ENCODE measurements at places on chromosomes 7 and 10. TPM values are rescaled to one million over a fixed set of nuclear protein-coding genes. Genes with fewer than 3 reads are reported as not detected.

DNA sequence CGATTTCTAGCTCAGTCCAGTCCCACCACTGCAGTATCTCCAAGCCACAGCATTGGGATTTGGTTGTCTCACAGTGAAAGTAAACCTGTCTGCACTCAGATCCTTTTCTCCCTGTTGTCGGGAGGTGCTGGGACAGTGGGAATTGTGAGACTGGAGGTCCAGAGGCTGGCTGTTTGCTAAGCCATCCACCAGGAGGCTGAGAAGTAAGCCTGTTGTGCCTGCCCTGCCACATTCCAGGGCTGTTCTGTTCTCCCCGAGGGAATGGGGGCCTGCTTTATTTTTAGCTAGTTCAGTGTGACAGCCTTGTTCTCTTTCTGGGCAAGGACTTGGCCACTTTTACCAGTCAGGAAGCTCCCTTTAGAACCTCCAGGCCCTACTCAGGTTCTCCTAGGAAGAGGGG lies 54.9 kb downstream of the HK1 start:
- DNase-seq = no peak

- DNase-seq = peak; percentile 44
Measured at GRCh38 chr10:86888585-86889381, 68.6 kb downstream of the MMRN2 start.

GRCh38 chr10:114697061-114697598 lies 39.1 kb upstream of the ABLIM1 start:
- peak; percentile 75 for DNase-seq

DNA sequence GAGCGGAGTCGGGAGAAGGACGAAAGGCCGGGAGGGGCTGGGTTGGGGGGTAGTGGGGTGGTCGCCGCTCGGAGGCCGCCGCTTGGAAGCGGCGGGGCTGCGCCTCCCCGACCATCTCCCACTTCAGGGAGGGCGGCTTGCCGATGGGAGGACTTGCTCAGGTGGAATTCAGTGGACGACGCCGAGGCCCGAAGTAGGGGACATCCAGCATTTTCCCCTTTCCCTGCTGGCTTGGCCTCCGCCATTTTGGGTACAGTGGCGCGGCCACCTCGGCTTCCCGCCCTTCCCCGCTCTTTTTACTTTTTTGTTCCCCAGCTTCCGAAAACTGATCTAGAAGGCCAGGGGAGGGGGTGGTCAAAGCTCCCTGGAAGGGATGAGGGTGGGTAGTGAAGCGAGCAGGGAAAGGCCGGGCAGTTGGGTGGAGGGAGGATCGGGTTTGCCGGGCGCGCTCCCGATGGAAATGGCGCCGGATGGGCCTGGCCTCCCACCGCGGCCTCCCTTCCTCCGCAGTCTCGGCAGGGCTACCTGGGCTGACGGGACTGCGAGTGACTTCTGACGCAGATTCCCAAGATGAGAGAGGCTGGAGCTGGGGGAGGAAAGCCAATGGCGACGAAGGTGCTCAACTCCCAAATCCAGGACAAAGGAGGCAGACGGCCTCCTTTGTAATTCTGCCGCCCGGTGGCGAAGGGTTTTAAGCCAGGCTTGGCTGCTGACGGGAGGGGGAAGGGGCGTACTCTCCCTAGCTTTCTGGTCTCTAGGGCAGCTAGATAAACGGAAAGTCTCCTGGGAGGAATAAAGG lies at the start of gene PBLD:
Gene PBLD, minus strand, starts transcription at position 670 of the 799 bp plus-strand sequence. CDS start 26,084 bp downstream, outside the sequence.
- peak; percentile 88 for DNase-seq

DNA sequence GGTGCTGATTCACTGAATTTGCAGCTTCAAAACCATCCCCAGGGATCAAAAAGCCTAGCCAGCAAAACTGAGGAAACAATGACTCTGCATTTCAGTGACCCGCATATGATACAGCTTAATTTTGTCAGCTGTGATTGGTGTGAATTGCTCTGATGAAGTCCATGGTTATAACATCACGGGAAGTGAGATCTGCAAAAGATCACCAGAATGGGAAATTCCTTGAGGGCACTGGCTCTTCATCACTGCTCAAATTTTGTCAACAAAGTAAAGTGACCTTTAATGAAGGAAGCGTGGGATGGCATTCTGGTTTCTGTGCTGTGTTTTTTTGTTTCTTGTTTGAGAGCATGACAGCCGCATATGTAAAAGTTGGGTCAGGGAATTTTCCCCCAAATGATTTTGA lies 745.9 kb downstream of the GATA3 start:
- no peak for DNase-seq

DNA sequence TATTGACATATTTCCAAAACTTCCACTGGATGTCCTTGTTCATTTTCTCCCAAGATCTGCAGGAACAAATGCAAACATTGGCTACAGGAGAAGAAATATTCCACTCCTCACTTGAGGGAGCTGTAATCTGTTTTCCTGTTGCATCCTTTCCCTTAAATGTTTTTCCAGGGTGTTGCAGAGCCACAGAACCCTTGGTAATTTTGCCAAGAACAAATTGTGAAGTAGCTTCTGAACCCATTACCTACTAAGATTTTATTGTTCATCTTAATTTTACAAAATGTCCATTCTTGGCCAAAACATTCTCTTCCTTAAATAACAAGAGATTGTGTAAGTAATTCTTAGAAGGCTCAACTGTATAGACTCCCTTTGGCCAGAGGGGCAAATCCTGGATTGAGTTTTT lies 177.0 kb downstream of the GNAT3 start:
- no peak for DNase-seq

GRCh38 chr7:7707806-7708205 lies 10.6 kb downstream of the RPA3 start:
- DNase-seq = no peak

GRCh38 chr10:100836891-100837290 lies 75.9 kb upstream of the SLF2 start:
- no peak for DNase-seq

GRCh38 chr10:45135443-45136198 lies 134.9 kb downstream of the ZNF22 start:
- DNase-seq = peak; percentile 4

DNA sequence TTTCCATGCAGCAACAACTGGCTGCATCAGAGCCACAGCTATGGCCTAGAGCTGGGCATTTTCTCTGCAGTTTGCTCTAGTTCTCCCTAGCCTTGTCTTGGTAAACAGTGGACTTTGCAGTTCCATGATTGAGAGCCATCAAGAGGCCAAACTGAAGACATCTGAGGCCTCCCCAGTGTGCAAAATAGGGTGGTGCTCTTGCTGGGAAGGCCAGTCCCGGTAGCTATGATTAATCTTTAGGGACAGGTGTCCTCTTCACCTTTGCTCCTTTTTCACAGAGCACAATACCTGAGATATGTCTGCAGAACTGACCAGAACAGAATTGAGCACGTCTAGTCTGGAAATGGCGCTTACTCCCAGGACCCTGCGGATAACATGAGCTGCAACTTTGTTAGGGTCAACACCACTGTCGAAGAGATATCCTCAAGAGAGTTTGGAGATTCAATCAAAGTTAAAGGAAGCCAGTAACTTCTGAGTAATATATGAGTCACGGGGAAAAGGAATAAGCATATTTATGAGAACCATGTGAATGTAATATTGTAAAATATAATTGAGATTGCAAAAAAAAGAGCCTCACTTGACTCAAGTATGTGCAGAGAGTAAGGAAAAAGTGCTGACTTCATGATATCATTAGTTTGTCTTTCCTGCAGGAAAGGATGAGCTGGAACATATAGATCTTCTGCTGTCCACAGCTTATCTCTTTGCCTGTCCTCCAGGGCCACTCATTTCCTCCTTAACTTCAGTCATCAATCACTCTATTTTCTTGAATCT lies 76.7 kb downstream of the ANK3 start:
- DNase-seq = peak; percentile 58

- DNase-seq = peak; percentile 64
Measured at GRCh38 chr7:100483722-100484672, at the start of gene NYAP1. Gene NYAP1 (plus strand): TSS chr7:100483927. CDS start chr7:100485312, 1,385 bp downstream.

DNA sequence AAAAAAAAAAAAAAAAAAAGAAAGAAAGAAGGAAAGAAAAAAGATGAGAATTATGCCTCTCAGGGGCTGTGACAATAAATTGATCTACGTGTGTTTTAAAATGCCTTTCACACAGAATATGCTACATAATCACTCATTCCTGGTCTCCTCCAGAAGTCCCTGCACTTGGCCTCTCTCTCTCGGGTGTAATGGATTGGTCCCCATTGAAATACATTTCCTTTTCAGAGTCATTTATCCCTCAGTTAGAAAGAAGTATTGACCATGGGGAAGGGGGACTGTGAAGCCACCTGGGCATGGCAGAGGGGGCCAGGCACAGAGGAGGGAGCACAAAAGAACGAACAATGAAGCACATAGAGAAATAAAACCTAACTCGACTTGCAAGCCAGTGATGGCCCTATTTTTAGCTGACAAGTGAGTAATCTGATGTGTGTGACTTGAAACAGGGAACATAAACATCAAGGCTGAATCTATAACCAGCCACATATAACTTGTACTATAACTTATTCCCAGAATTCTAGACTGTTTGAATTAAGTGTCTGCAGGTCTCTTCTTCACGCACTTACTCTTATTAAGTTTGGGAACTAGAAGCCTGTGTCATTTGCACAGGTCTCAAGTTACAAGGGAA lies 490.8 kb downstream of the KCNMA1 start:
- no peak for DNase-seq

GRCh38 chr10:70664702-70665195 lies 7.6 kb upstream of the ADAMTS14 start:
- no peak for DNase-seq

- no peak for DNase-seq
Measured at GRCh38 chr10:6581778-6582228, 1.7 kb upstream of the PRKCQ start.

GRCh38 chr7:64992971-64993370 lies 2.1 kb upstream of the ZNF117 start:
- DNase-seq = no peak

DNA sequence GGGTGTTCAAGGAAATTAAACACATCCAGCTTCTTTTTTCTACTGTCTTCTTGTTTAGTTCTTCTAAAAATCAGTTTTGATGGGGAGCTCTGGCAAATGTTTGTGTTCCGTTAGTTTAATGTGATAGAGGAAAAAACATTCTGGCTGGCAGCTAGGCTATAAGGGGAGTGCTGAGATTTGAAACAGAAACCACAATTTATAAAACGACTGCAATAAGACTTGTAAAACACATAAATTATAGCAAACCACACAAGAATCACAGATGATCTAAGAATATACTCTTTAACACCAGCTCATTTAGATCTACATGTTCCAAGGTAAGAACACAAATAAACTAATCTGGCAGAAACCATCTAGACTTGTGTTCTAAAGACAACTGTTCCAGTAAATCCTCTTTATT lies 425.5 kb downstream of the CNTNAP2 start:
- no peak for DNase-seq

DNA sequence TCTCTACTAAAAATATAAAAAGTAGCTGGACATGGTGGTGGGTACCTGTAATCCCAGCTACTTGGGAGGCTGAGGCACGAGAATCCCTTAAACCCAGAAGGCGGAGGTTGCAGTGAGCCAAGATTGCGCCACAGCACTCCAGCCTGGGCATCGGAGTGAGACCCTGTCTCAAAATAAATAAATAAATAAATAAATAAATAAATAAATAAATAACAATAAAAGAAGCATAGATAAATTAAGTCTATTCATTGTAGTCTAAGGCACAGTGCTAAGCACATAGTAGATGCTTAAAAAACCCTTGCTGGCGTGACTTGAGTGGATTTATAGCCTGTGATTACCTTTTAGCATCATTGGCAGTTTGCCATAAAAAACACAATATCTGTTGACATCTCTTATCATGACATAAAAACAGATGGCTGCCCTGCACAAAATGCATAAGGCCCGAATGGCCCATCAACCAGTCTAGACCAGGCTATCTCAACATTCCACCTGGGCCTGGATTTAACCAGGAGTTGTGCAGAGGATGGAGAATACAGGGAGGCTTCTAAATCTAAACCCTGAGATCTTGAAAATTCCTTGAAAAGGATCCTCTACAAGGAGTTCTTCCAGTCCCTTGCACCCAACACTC lies 94.9 kb downstream of the PRLHR start:
- DNase-seq = no peak

DNA sequence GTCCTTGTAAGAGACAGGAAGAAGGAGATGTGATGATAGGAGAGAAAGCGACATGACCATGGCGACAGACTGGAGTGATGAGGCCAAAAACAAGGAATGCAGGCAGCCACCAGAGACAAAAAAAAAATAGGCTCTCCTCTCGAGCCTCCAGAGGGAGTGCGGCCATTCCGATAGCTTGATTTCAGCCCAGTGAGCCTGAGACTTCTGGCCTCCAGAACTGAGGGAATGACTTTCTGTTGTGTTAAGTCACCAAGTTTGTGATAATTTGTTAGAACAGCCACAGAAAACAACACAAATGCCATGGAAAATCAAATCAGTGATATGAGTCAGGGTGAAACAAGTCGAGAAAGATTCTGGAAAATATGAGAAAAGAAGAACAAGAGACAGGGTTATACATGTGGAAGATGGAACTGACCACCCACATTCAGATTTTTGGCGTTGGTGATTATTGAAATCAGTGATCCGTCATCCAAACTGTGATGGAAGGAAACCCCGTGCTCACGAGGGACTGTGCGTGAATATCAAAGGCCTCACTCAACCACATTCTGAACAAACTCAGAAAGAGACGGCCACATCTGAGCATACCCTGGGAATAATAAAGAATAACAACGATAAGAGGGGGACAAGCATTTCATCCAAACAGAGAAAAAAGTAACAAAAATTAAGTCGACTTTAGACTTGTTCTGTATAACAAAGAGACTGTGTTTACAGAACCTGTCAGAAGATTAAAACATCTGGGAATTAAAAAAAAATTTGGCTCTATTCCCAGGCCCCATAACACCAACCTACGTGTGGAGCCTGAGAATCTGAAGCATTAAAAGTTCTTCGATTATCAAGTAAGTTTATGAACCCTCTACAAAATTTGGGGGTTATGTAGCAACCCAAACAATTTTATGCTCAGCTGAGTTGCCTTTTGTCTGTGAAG lies 72.1 kb downstream of the EEPD1 start:
- DNase-seq = no peak

DNA sequence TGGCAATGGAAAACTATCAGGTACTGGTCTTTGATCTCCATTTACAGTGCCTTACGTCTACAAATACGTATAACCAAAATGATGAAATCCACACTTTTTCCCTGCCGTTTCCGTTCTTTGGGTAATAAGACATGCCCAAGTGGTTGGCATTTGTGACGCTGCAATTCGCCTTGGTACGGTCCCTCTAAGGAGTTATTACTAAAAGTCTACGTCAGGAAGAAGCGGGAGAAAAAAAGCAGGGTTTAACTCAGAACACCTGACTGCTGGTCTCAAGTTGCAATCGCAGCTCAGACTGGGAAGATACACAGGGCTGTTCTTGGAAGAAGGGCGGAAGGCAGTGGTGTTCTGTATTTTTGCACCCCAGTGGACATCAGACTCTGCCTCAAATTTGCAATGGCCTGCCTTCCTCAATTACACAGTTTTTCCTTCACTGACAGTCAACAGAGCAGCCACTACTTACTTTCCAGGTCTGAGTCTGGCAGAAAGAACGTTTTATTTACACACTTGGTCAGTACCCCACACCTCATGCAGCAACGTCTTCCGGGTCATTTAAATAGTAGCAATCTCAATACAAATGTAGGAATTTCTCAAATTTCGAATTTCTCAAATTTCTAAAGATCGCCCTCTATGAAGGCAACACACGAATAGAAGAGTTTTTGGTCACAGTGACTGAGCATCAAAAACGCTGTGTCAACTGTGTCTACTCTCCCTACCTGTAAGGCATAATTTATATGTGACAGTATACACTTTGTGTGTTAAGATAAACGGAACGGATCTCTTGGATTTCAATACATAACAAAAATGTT lies 2.1 kb downstream of the BAIAP2L1 start:
- no peak for DNase-seq

RTKN2 gene
- 0.33 TPM for total RNA-seq

CRYGN gene
- not detected for total RNA-seq

FAM24B gene
- 5.1 TPM for total RNA-seq

CNPY1 gene
- not detected for total RNA-seq

CFAP43 gene
- not detected for total RNA-seq

MYOZ1 gene
- not detected for total RNA-seq
